ENCODE measurements at places on chromosomes 5 and 9. TPM values are rescaled to one million over a fixed set of nuclear protein-coding genes. Genes with fewer than 3 reads are reported as not detected.

Gene HMMR
- total RNA-seq: 9.3 TPM

Gene ELOVL7
- total RNA-seq: 3.9 TPM

Gene NCS1
- total RNA-seq: 20.4 TPM

Gene IFT74
- total RNA-seq: 16.0 TPM

Gene PPP2R2B
- total RNA-seq: 6.6 TPM

Gene FAM221B
- not detected for total RNA-seq

Gene CPEB4
- 31.9 TPM for total RNA-seq

Gene PRR7
- 1.2 TPM for total RNA-seq

Gene ZNF454
- 3.4 TPM for total RNA-seq

Gene TRIP13
- total RNA-seq: 3.7 TPM

Gene ADCY2
- 18.4 TPM for total RNA-seq

Gene TAF1L
- total RNA-seq: not detected

Gene RLN1
- not detected for total RNA-seq

Gene ZNF367
- total RNA-seq: 0.74 TPM

Gene TAF11L10
- not detected for total RNA-seq

Gene HRCT1
- 5.4 TPM for total RNA-seq

Gene GRXCR2
- total RNA-seq: not detected

Gene LMX1B
- not detected for total RNA-seq

Gene MLANA
- total RNA-seq: not detected

Gene CDH9
- total RNA-seq: not detected

Gene PPIP5K2
- 24.6 TPM for total RNA-seq

Gene ADAMTS19
- total RNA-seq: 1.7 TPM

Gene SYNPO
- 16.7 TPM for total RNA-seq

Gene BAAT
- total RNA-seq: not detected

Gene RNF183
- not detected for total RNA-seq

Gene ARSI
- total RNA-seq: 4.7 TPM

Gene PCDHGB1
- total RNA-seq: 3.9 TPM

Gene CCNO
- not detected for total RNA-seq

Gene UBAP1
- 43.0 TPM for total RNA-seq

Gene TEX48
- not detected for total RNA-seq

Gene ABLIM3
- total RNA-seq: 50.8 TPM

Gene INSL6
- total RNA-seq: not detected

Gene TUBB4B
- total RNA-seq: 312 TPM

Gene FOXD4L5
- total RNA-seq: not detected

Gene IRX4
- total RNA-seq: 26.8 TPM

Gene PRR16
- total RNA-seq: 19.6 TPM

Gene ADAMTS16
- total RNA-seq: 0.49 TPM

Gene GDNF
- 0.98 TPM for total RNA-seq

Gene GDA
- not detected for total RNA-seq

Gene PROB1
- total RNA-seq: 2.5 TPM

Gene TRIM36
- 2.2 TPM for total RNA-seq

Data from vagina (tissue), 2 donors.